ENCODE measurements at places on chromosomes 1 and 21.

- no peak for DNase-seq
Observed at GRCh38 chr1:164725401-164725800, 166.4 kb downstream of the PBX1 start.

GRCh38 chr1:171999756-172000155 is 158.5 kb downstream of the DNM3 start:
- no peak for DNase-seq

- no peak for DNase-seq
Observed at GRCh38 chr1:46343351-46343695, 2.7 kb downstream of the NSUN4 start.

GRCh38 chr1:77018311-77018710 is 151.0 kb downstream of the ST6GALNAC5 start:
- DNase-seq, result no peak

GRCh38 chr1:166307261-166308188 is 140.7 kb upstream of the FAM78B start:
- DNase-seq, result no peak

GRCh38 chr1:24535021-24535424 is 20.9 kb upstream of the NCMAP start:
- DNase-seq, result no peak

- peak; percentile 62 for DNase-seq
Observed at GRCh38 chr1:27858072-27858948, 14.0 kb upstream of the THEMIS2 start.

GRCh38 chr1:244068567-244068966 is 17.5 kb downstream of the ZBTB18 start:
- DNase-seq, result no peak

DNA sequence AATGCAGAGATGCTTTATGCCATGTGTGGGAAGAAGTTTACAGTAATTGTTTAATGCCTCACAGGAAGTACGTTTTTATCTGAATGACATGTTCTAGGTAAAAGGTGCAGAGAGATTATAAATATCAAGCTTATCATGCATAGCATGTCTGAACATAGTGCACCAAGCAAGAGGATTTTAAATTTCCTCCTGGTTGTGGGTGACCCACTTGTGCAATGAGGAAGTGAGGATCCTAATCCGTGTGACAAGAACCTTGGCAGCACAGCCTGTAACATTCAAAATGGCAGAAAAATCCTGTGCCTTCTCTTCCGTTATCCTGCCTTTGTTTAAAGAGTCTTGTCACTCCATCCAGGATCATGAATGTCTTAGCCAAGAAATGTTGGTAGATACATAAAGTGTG is 75.6 kb downstream of the PLA2G4A start:
- DNase-seq, result no peak

DNA sequence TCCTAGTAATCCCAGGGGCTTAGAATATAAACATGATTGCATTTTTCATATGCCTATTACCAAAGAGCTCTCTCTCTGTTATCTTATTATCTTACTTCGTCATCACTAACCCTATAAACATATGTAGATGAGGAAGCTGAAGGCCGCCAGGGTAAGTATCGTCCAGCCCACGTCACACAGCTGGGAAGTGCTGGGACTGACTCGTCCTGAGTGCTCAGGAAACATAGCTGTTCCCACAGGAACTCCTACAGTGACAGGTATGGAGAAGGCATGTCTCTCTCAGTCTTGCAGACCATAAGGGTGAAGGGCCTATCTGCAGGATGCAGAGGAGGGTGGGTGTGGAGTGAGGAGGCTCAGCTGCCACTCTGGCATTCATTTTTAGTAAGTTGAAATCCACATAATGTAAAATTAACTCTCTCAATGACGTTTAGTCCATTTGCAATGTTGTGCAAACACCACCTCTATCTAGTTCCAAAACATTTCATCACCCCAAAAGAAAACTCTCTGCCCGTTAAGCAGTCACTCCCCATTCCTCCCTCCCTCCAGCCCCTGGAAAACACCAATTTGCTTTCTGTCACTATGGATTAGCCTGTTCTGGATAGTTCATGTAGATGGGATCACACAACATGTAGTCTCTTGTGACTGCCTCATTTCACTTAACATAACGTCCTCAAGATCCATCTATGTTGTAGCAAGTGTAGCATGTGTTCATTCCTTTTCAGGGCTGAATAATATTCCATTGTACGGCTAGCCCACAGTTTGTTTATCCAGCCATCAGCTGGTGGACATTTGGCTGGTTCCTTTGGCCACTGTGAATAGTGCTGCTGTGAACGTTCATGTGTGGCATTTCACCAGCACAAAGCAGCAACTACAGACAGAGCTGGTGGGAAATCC is 68.3 kb downstream of the TCP10L start:
- DNase-seq, result no peak

- no peak for DNase-seq
Observed at GRCh38 chr1:69175053-69175452, 392.7 kb upstream of the LRRC7 start.

DNA sequence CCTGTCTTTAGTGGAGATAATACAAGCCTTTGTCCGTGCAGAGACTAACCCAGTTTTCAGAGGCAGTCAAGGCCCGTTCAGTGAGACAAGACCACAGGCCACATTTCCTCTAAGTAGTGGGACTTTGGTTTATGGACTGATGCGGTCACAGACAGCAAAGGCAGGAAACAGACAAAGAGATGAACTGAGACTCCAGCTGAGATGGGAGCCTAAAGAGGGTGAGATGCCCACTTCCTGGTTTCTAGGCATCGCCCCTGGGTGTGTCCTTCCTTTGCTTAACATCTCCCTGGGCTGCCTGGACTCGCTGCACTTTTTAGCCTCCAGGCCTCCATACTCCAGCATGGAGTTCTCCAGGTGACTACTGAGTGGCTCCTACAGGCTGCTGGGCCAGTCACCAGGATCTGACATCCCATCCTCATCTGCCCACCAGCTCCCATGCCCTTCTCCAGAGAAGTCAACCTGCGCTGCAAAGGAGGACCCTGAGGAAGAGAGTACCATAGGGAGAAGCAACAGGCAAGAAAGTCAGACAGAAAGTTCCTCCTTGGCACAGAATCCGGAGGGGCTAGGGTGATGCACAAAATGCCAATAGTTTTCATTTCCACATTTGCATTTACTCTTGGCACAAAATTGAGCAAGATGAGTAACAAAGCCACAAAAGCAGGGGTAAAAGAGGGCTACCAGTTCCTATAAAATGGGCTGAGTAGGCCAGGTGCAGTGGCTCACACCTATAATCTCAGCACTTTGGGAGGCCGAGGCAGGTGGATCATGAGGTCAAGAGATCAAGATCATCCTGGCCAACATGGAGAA is 15.1 kb downstream of the THEMIS2 start:
- DNase-seq, result no peak

- no peak for DNase-seq
Observed at GRCh38 chr1:205805082-205805711, 7.8 kb downstream of the SLC41A1 start.

- DNase-seq, result no peak
Observed at GRCh38 chr1:194279975-194280374, 1093.6 kb upstream of the B3GALT2 start.

DNA sequence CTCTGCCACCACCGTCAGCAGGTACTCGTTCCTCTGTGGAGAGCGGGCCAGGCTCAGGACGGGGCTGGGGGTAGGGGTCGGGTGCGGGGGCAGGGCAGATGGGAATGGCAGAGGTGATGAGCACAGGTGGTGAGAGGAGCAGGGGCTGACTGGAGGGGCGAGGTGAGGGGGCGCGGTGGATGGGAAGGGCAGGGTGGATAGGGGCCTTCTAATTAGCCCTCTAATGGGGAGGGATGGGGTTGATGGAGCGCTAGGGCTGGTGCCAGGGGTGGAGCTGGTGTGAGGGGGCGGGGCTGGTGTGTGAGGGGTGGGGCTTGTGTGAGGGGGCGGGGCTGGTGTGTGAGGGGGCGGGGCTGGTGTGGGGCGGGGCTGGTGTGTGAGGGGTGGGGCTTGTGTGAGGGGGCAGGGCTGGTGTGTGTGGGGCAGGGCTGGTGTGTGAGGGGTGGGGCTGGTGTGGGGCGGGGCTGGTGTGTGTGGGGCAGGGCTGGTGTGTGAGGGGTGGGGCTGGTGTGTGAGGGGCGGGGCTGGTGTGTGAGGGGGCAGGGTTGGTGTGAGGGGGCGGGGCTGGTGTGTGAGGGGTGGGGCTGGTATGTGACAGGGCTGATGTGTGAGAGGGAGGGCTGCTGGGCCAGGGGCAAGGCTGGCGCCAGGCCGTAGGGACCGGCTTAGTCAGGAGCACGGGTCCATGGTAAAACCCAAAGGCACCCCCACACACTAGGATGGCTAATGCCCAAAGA is 5.9 kb downstream of the KRTAP10-1 start:
- DNase-seq, result no peak

DNA sequence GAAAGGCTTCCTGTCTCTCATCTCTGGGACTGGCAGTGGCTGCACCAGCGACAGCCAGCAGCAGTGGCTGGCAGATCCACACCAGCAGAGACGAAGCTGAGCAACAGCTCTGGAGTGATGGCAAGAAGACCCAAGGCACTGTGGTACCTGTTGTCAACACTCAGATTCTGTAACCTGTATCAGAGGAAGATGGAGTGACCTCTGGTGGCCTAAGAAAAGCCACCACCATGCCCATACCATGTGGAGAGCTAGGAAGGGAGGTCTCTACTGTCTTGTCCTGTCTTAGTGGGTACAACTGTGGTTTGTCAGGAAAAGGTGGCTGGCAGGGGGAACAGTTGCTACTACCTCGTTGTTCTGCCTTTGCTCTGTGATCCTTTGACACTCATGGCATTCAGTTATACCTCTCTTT is 22.5 kb upstream of the RHBDL2 start:
- no peak for DNase-seq

GRCh38 chr1:77303387-77303786 is 21.6 kb downstream of the AK5 start:
- no peak for DNase-seq

DNA sequence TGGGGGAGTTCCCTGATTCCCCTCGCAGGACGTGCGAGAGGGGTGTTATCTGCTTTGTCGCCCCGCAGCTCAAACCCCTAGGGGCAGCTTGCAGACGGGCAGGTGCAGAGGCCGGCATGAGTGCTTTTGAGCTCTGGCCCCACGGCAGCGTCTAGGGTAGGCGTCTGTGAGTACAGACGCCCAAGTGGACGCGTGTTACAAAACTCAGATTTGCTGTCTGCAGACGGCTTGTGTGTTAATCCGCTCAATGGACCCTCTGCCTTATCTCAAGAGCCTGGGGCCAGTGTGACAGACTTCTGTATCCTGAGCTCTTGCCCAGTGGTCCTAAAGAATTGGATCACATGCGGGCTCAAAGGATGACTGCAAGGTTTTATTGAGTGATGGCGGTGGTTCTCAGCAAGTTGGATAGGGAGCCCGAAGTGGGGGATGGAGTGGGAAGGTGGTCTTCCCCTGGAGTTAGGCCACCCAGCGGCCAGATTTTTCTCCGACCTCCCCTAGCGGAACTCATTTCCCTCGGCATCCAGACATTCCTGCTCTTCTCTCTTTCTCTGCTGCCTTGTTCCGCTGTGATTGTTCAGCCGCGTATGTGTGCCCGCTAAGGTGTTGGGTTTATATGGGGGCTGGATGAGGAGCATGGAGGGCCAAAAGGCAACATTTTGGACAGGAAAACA is 9.4 kb downstream of the CFHR4 start:
- DNase-seq, result no peak

- DNase-seq, result no peak
Observed at GRCh38 chr1:27527223-27527889, 37.4 kb upstream of the WASF2 start.

DNA sequence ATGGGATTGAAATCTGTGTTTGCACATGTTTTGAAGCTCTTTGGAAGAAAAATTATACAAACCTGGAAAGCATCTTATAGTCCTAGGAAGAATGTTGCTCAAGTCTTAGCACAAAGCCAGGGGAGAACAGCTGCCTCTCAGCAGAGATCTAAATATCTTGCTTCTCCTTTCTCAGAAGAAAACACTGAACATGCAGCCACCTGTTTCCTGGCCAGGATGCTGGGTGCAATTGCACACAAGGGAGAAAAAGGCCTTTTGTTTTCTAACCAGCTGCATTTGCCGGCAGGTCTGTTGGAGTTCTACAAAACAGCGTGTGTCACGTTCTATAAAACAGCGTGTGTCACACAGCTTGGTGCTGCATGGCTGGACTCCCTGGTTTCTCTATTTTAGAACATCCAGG is 259.6 kb upstream of the PLD5 start:
- DNase-seq, result no peak

DNA sequence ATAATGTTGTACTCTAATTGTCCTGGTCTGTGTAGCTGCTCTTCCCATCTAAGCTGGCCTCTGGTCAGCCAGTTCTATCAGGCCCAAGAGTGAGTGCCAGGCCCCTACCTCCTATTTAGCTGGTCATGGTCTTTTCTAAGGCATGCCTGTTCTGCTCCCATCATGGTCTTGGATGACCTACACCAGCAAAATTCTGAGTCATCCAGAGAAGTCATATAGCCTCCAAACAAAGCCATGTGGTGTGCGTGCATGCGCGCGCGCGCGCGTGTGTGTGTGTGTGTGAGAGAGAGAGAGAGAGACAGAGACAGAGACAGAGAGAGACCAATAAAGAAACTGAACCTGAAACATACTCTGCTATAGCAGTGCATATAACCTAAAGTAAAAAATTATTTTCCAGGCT is 254.4 kb downstream of the BRINP2 start:
- DNase-seq, result no peak

DNA sequence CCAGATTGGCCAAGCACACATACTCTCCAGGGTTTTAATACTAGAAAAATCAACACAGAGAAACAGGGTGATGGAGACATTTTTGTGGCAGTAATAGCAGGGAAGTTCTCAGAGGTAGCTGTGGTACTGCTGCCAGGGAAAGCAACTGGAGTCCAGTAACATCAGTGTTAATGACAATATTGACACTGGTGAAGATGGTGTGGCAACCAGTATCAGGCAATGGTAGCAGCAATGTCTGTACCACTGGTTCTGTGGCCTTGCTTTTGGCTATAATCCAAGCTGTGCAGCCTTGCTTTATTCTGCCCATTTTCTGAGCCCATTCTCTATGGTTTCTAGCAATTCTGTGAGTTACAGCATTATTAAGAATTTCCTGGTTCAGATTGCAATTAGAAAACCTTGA is 1.6 kb upstream of the SNX7 start:
- no peak for DNase-seq

GRCh38 chr1:55358581-55358980 is 143.4 kb upstream of the USP24 start:
- no peak for DNase-seq

Data from nucleus accumbens (tissue), 56 donors.